ENCODE measurements at places on chromosomes 7 and 10. TPM values are rescaled to one million over a fixed set of nuclear protein-coding genes. Genes with fewer than 3 reads are reported as not detected.

GRCh38 chr7:96235281-96235680 is 86.6 kb downstream of the SLC25A13 start:
- DNase-seq, result no peak

GRCh38 chr7:71482284-71482683 is 350.3 kb downstream of the GALNT17 start:
- no peak for DNase-seq

GRCh38 chr10:76632767-76633051 is 1004.9 kb downstream of the KCNMA1 start:
- DNase-seq, result no peak

OR2A12 gene
- total RNA-seq, result not detected

C7orf57 gene
- total RNA-seq, result 0.09 TPM

DNA sequence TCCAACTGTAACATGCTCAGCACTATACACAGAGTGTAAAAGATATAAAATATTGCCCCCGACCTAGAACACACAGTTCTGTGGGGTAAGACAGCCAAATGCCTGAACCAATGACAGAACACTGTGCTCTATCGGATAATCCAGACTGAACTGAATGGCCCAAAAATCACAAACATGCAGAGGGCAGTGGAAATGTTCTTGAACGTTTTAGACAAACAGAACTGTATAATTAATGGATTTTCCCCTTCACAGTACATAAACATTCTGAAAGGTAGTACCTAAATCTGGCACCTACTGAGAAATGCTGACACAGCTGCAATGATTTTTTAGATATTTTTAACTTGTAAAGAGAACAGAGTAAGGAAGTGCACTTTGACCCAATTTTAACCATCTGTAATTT is 33.4 kb downstream of the PARD3 start:
- no peak for DNase-seq

Measured in fibroblast of the aortic adventitia (primary cell).